CD4-positive, alpha-beta T cell treated with Interleukin-17A for 4 hours (primary cell): ENCODE measurements at places on chromosomes 13 and 19.

DNA sequence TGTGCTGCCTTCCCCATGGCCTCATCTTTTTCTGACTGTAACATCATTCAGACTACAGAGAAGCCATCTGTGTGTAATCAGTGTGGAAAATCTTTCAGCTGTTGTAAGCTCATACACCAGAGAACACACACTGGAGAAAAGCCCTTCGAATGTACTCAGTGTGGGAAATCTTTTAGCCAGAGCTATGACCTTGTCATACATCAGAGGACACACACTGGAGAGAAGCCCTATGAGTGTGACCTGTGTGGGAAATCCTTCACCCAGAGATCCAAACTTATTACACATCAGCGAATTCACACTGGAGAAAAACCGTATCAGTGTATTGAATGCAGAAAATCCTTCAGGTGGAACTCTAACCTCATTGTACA is 17.2 kb upstream of the ZNF8 start:
- no peak for DNase-seq

- no peak for DNase-seq
These were observed 69.4 kb downstream of the TEX29 start for GRCh38 chr13:111389621-111390521.

DNA sequence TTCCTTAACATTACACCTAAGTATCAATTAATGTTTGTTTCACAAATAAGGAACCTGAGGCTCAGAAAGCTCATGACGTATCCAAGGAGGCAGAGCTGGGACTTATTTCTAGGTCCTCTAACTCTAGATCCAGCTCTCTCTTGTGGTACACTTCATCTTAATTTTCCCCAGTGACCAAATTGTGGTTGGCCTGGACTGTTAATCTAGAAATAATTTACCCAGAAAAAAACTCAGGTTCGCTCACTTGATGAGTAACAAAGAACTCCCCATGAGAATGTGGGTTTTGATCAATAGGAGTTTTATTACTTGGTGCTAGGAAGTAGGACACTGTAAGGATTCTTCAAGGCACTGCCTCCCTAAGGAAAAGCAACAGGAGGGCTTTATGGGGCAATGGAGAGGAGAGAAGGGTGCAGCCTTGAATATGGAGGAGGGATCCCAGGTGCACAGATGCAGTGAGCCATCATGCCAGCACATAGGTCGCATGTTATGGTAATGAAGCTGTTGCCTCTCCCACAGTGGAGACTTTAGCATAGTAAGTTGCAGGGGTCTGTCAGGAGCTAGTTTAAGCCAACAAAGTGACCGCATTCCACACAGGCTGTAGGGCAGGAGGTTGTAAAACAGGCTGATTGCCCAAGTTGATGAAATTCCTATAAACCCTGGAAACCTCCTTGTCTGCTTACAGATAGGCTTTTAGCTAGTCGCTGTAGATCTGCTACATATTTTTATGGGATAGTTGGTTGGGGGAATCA is 14.7 kb downstream of the RAP2A start:
- DNase-seq, result no peak

DNA sequence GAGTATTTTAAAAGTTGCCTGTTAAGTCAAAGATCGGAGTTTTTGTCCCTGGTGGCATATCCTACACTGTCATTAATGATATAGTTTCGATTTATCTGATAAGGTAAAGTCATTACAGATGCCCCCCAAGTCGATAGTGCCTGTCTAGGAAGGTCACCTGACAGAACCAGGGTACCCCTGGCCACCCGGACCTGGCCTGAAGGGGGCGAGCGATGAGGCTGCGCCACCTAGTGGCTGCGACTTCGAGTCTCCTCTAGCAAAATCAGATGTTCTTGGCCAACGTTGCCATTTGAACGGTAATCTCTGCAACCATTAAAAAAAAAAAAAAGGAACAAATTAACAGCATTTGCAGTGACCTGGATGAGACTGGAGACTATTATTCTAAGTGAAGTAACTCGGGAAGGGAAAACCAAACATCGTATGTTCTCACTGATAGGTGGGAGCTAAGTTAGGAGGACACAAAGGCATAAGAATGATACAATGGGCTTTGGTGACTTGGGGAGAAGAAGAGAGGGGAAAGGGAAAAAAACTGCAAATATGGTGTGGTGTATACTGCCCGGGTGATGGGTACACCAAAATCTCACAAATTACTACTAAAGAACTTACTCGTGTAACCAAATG is 565.1 kb downstream of the LIG4 start:
- peak; percentile 18 for DNase-seq

GRCh38 chr19:48512504-48513288 is 1.1 kb upstream of the LMTK3 start:
- peak; percentile 32 for DNase-seq

DNA sequence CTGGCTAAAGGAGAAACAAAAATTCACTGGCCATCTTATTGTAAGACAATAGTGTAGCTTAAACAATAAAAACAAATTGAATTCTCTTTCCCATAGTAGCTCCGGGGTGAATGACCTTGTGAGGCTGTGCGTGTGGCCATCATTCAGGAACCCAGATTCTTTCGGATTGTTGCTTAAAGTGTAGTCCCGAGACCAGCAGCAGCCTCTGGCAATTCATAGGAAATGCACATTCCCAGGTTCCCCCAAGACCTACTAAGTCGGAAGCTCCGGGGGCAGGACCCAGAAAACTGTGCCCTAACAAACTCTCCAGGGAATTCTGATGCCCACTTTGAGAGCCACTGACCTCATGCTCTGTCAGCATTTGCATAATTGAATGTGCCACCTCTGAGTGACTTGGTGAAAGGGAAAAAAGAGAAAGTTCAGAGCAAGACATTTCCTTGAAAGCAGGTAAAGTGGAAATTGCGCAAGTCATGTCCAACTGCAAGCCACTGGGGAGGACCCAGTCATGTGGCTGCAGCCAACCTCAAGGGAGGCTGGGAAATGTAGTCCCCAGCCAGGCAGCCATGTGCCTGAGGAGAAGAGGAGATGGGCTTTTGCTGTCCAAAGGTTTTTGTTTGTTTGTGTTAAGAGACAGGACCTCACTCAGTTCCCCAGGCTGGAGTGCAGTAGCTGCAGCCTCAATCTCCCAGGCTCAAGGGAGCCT is 50.7 kb upstream of the PNMA8B start:
- no peak for DNase-seq

- peak; percentile 33 for DNase-seq
These were observed 29.3 kb upstream of the ATP1A3 start for GRCh38 chr19:42023121-42023942.

DNA sequence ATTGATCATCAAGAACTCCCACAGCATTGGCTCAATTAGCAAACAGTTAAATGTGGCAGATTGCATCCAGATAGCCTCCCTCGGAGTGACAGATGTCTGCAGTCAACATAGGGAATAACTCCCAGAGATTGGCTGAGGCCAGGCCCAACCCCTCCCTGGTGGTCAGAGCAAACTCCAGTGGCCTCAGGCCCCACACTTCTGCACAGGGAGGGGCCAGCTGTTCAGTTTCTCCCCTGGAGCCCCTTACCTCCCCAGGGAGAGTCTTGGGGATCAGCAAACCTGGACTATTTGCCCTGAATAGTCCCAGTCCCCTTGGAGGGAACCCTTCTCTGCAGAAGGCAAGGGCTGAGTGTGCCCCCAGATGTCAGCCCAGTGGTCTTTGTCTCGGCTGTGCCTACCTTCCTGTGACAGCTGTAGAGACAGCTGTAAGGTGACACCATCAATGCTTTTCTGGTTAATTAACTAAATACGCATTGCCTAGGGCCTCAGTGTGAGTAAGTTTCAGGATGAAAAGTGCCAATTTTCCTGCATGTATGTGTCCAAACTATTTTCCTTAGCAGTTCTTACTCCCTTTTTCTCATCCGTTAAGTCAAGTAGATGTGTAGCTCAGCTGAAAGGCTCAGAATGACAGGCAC is 102.7 kb upstream of the UQCRFS1 start:
- DNase-seq, result no peak

DNA sequence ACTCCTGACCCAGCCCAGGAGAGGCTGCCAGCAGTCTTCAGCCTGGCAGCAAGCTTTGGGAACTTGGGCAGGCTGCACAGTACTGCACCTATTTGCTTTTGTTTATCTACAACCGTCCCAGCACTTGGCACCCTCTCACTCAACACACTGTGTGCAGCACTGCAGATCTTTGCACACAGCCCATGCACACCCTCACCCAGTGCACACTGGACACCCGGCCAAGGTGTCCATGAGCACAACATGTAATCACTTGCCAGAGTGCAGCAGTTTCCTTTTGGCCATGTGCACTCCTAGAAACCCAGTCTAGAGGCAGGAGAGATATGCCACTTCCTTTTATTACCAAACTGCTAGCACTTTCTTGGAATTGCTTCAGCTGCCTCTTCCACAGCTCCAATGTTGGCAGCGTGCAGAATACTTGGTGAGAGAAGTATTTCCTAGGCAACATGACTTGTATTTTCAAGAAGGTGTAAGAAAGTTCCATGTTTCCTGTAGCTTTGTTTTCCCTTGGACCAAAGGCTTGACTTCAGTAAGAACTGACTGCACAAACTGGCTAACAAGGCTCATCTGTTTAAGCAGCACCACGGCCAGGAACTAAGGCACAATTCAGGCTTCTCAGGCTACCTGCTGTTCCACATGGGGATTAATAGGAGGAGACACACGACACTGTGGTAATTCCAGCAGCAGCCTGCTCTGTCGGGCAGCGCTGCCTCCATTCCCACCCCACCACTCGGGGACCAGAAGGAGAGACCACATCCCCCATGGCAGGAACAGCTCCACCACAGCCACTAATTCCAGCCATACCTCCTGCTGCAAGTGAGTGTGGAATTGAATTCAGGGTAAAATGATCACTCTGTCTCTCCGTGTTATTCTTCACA is 15.3 kb downstream of the ATP7B start:
- no peak for DNase-seq

DNA sequence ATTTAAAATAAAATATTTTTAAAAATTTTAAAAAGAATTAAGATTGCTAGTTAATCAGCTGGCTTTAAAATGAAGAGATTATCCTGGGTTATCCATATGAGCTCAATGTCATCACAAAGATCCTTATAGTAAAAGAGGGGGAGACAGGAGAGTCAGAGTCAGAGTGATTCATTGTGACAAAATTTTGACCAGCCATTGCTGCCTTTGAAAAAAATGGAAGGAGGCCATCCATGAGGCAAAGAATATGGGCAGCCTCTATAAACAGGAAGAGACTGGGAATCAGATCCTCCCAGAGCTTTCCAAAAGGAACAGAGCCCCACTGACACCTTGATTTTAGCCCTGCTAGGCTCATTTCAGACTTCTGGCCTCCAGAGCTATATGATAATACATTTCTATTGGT is 9.3 kb upstream of the RUBCNL start:
- DNase-seq, result no peak

DNA sequence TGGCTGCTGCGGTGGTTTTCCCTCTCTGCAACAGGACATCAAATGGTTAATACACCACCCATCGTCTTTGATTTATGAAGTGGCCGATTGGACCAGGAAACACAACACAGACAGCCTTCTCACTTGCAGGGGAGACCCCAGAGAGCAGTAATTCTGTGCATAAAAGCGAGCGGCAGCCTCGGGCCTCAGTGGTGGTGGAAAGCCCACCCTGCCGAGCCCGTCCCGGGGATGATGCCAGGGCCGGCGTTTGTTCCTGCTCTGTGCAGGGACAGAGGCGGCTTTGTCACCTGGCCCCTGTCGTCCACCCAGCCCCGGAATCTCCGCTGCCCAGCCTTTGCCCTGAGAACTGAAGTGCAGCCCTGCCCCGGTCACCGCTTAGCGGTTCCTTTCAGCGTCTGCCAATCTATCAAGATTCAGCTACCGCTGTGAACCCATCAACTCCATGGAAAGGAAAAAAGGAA is 184.4 kb downstream of the TSHZ3 start:
- no peak for DNase-seq

DNA sequence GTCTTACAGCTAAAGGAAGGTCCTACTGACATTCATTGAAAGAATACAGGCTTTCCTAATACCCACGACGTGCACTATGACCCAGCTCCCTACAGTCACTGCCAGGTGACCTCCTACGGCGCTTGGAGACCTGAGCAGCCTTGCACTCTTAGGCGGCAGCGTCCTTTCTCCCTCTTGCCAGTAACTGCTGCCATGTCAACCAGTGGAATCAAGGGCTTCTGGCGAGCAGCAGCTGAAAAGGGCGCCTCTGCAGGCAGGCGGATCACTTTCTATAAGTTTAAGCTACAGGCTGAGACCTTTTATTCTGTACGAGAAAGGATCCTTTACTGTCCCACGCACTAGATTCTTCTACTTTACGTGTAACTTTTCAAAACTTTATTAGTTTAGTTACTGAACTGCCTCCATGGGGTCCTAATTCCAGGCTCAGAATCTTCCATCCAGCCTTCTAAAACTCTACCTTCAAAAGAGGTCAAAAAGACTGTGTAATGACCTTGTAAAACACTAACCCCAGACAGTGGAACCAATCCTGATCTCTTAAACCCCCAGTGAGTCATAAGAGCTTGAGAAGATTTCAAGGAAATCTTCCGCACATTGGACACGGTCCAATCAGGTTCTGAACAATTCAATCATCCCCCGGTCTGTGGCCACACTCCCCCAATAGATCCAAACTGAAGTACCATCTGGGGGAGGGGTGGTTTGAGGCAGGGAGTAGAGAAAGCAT is 1.9 kb downstream of the KCTD12 start:
- peak; percentile 15 for DNase-seq

- peak; percentile 17 for DNase-seq
These were observed 512 bp upstream of the ZNF93 start for GRCh38 chr19:19900139-19900728.

GRCh38 chr13:46663206-46664037 is 110.5 kb downstream of the LRCH1 start:
- no peak for DNase-seq

GRCh38 chr19:12821761-12822160 is 12.6 kb downstream of the RTBDN start:
- DNase-seq, result no peak

DNA sequence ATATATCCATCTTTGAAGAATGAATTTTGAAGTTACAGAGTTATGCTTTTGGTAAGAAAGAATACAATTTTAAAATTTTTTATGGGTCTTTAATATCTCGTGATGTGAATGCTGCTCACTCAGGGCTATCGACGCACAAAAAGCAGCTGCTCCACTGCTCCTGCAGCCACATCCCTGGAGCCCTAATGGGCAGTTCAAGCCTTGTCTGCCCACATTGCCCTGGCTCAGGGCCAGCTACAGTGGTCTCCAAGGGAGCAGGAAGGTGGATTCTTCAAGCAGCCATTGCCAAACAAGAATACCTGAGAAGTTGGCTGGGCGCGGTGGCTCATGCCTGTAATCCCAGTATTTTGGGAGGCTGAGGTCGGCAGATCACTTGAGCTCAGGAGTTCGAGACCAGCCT is 85.8 kb downstream of the IPO5 start:
- DNase-seq, result no peak
